ENCODE measurements at places on chromosomes 1 and 21. TPM values are rescaled to one million over a fixed set of nuclear protein-coding genes. Genes with fewer than 3 reads are reported as not detected.

DNA sequence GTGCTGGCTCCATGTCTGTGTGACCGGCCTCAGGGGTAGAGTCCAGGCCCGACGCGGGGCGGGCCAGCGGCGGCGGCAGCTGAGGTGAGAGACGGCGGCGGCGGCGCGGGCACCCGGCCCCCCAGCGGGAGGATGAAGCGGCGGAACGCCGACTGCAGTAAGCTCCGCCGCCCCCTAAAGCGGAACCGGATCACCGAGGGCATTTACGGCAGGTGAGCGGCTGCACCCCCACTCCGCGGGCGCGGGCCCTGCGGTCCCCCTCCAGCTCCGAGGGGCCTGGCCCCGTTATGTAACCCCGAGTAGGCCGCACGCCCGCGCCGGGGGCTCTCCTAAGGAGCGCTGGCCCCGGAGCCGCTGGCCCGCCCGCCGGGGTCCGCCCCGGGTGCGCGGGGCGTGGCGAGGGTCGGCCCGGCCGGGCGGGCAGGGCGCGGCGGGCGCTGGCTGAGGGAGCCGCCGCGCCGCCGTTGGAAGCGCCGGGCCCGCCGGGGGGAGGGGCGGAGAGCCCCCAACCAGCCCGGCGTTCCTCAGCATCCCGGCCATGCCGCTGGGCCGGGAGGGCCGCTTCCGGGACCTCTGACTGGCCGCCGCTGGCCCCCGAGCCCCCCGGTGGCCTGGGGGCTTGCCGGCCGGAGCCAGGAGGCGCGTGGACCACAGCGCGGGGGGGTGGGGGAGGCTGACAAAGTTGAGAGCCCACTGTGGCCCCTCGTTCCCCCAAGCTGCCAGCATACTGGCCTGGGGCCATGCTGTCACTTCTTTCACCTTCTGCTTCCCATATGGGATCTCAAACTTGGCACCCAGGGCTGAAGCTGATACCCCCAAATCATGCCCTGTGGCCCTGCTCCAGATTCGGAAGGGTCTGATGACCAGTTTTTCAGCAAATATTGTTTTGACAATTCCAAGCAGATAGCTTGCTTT is 527 bp downstream of the MACO1 start:
- H3K27ac ChIP-seq, result peak overlapping the region; percentile 97
- H3K27me3 ChIP-seq, result no peaks in the 10 kb centered on the region
- peak overlapping the region; percentile 88 for H3K4me3 ChIP-seq
- DNase-seq, result no peak

DNA sequence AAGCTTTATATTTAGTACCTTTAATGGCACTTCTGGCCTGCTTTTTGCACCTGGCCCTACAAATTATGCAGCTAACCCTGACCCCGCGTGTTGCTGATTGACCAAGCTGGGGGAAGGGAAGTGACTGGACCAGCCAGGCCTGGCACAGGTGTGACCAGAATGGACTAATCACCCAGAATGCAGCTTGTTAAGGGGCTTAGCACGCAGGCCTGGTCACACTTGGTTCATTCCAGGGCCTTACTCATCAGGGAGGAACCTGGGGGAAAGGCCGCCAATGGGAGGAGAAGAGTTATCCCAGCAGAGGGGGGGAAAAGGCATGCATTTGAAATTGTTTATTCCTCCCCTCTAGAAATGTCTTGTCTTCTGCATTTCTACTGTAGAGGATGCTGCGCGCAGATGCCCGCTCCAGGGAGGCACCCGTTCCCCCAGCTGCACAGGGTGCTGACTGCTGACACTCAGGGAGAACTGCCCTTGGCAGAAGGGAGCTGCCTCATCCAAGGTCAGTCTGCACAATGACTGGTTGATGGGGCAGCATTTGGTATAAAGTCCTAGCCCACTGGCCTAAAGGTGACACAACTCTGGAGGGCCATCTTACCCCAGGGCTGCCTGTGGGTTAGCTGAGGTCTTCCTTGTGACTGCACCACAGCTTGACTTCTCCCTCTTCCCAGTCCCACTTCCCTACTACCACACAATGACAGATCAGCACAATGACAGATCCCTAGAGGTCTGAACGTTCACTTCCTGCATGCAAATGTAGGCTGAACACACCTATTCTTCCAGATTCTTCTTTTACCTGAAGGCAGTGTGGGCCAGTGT is 29.0 kb downstream of the DHCR24 start:
- H3K4me3 ChIP-seq, result no peak overlapping the region
- peak; percentile 25 for DNase-seq
- H3K27ac ChIP-seq, result no peak overlapping the region

- DNase-seq, result no peak
- H3K27me3 ChIP-seq, result no peaks in the 10 kb centered on the region
- no peaks in the 10 kb centered on the region for H3K4me1 ChIP-seq
- H3K4me3 ChIP-seq, result no peak overlapping the region
These were observed 180.4 kb downstream of the SLC44A5 start for GRCh38 chr1:75430526-75430925.

GRCh38 chr1:183632114-183632513 is 3.5 kb downstream of the ARPC5 start:
- no peak overlapping the region for H3K4me3 ChIP-seq
- no peaks in the 10 kb centered on the region for H3K27me3 ChIP-seq
- H3K36me3 ChIP-seq, result peaks cover 18% of the 10 kb centered on the region
- peak overlapping the region; percentile 8 for H3K27ac ChIP-seq
- peaks cover 47% of the 10 kb centered on the region for H3K4me1 ChIP-seq

- no peaks in the 10 kb centered on the region for H3K36me3 ChIP-seq
- H3K4me3 ChIP-seq, result no peak overlapping the region
- H3K27ac ChIP-seq, result no peak overlapping the region
- H3K4me1 ChIP-seq, result no peaks in the 10 kb centered on the region
These were observed 1142.7 kb upstream of the NCAM2 start for GRCh38 chr21:19855522-19855921.

The RGS1 gene
- 33.1 TPM for total RNA-seq

- H3K4me3 ChIP-seq, result no peak overlapping the region
- no peak for DNase-seq
- no peaks in the 10 kb centered on the region for H3K27me3 ChIP-seq
- H3K27ac ChIP-seq, result no peak overlapping the region
- H3K36me3 ChIP-seq, result no peaks in the 10 kb centered on the region
- peaks cover 16% of the 10 kb centered on the region for H3K4me1 ChIP-seq
These were observed 1.7 kb upstream of the DYNLT5 start for GRCh38 chr1:66750577-66750976.

DNA sequence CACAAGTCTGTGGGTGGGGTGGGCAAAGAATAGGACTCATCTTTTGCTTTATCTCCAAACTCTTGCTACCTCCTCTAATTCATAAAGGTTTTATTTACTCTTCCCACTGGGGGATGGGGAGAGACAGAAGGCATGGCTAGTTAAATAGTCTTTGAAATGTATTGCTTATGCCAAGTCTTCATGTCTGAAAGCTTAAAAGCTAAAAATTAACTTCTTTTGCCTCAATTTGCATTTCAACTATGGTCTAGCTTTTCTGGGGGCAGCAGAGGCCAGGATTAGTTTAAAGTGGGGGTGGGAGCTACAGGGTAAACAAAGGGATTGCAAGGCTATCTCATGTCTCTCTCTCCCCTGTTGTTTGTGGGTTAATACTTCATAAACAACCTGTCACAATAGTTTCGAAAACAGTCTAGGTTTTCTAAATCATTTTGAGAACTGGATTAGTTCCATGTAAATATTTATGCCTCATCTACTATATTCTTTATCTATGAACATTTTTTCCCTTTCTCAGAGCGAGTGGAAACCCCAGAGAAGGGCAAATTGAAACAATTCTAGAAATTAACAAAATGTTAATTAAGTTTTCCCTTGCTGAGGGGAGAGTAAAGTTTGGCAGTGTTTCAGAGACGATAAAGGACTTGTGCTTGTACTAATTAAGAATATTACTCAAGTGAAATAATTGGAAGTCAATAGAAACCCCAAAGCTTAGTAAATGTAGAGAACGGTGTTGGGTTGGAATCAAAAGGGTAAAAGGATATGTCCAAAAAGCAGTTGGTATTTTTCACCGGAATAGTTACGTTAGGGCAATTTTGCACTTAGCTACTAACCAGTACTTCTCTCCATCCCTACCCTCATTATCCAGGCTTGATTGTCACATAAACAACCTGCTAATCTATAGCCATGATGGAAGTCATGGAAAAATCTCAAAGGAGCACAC is 182.2 kb downstream of the GIPC2 start:
- no peak overlapping the region for H3K4me3 ChIP-seq
- no peaks in the 10 kb centered on the region for H3K27me3 ChIP-seq

GRCh38 chr1:41626146-41626545 is 141.7 kb upstream of the EDN2 start:
- peaks cover 21% of the 10 kb centered on the region for H3K4me1 ChIP-seq
- H3K4me3 ChIP-seq, result no peak overlapping the region
- DNase-seq, result no peak
- no peaks in the 10 kb centered on the region for H3K36me3 ChIP-seq
- no peak overlapping the region for H3K27ac ChIP-seq

GRCh38 chr1:114353262-114353661 is 157.7 kb downstream of the TRIM33 start:
- peaks cover 10% of the 10 kb centered on the region for H3K4me1 ChIP-seq
- H3K27ac ChIP-seq, result no peak overlapping the region
- H3K36me3 ChIP-seq, result no peaks in the 10 kb centered on the region
- H3K27me3 ChIP-seq, result no peaks in the 10 kb centered on the region
- no peak overlapping the region for H3K4me3 ChIP-seq

- H3K4me3 ChIP-seq, result no peak overlapping the region
- no peaks in the 10 kb centered on the region for H3K27me3 ChIP-seq
- no peaks in the 10 kb centered on the region for H3K36me3 ChIP-seq
- no peak overlapping the region for H3K27ac ChIP-seq
- H3K4me1 ChIP-seq, result no peaks in the 10 kb centered on the region
- DNase-seq, result no peak
These were observed 141.3 kb downstream of the ROR1 start for GRCh38 chr1:63915121-63915520.

The COL9A2 gene
- 5.5 TPM for total RNA-seq

GRCh38 chr1:116076831-116077230 is 34.4 kb upstream of the MAB21L3 start:
- no peak for DNase-seq
- no peak overlapping the region for H3K27ac ChIP-seq
- no peaks in the 10 kb centered on the region for H3K27me3 ChIP-seq
- H3K4me1 ChIP-seq, result no peaks in the 10 kb centered on the region
- H3K36me3 ChIP-seq, result no peaks in the 10 kb centered on the region

DNA sequence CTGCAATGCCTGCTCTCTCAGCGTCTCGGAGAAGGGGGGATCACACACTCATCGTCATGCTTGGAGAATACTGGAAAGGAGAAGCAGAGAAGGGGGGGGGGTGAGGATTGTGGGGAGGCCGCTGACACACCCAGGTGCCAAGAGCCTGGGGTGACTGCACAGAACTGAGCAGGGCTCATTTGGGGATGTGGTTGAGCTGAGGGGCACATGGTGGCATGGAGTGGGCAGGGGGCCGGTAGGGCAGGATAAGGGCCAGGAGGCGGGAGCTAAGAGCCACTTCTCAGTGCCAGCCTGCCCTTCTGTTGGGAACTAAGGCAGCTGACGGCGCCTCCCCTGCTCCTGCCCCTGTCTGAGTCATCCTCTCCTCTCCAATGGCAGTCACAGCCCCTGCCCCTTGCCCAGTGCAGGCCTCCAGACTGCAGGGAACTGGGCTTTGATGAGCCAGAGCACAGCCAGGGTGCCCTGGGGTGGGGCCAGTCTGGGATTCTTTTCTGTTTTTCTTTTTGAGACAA is 27.2 kb downstream of the MRPL37 start:
- H3K27ac ChIP-seq, result no peak overlapping the region
- peaks cover 4% of the 10 kb centered on the region for H3K4me1 ChIP-seq
- H3K27me3 ChIP-seq, result no peaks in the 10 kb centered on the region
- peak; percentile 58 for DNase-seq
- peaks cover 18% of the 10 kb centered on the region for H3K36me3 ChIP-seq

DNA sequence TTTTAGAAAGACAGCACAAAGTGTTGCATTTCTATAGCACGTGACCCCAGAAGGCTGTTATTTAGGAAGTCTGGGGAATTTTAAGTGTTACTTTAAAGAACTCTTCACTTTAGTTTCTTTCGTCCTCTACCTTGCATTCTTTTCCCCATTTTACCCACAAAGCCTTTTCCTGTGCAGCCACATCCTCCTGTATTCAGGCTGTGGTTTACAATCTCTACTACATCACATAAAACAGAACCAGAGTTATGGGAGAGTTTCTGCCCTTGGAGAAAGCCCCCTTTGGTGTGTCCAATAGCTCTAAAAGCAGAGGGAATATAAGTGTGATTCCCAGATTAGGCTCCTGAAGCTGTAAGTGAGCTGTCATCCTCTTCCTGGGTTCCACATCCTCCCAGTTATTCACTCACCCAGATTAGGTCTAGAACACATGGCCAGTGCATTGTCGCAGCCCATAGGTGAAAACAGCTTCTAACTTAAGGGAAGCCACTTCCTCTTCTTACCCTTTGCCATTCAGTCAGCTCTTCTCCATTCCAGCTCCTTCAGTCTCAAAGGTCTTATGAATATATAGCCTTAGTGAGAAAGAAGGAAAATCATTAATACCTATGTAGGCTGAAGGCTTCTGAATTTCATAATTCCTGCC is 171.1 kb downstream of the PIGK start:
- no peak overlapping the region for H3K27ac ChIP-seq
- no peak for DNase-seq
- no peaks in the 10 kb centered on the region for H3K27me3 ChIP-seq
- H3K4me1 ChIP-seq, result peaks cover 5% of the 10 kb centered on the region
- H3K36me3 ChIP-seq, result no peaks in the 10 kb centered on the region

GRCh38 chr1:238242181-238242580 is 351.5 kb upstream of the ZP4 start:
- H3K27ac ChIP-seq, result no peak overlapping the region
- no peaks in the 10 kb centered on the region for H3K4me1 ChIP-seq
- no peak overlapping the region for H3K4me3 ChIP-seq
- H3K36me3 ChIP-seq, result no peaks in the 10 kb centered on the region

GRCh38 chr1:228986093-228986904 is 251.0 kb downstream of the RHOU start:
- DNase-seq, result no peak
- no peak overlapping the region for H3K4me3 ChIP-seq
- no peaks in the 10 kb centered on the region for H3K27me3 ChIP-seq
- H3K36me3 ChIP-seq, result no peaks in the 10 kb centered on the region
- H3K27ac ChIP-seq, result no peak overlapping the region

- H3K4me3 ChIP-seq, result no peak overlapping the region
- H3K27me3 ChIP-seq, result no peaks in the 10 kb centered on the region
- no peak overlapping the region for H3K27ac ChIP-seq
- H3K36me3 ChIP-seq, result no peaks in the 10 kb centered on the region
These were observed 859.3 kb downstream of the KCNT2 start for GRCh38 chr1:195748969-195749368.
